WTC11 (cell line): ENCODE measurements at places on chromosomes 4 and X. TPM values are rescaled to one million over a fixed set of nuclear protein-coding genes. Genes with fewer than 3 reads are reported as not detected.

DNA sequence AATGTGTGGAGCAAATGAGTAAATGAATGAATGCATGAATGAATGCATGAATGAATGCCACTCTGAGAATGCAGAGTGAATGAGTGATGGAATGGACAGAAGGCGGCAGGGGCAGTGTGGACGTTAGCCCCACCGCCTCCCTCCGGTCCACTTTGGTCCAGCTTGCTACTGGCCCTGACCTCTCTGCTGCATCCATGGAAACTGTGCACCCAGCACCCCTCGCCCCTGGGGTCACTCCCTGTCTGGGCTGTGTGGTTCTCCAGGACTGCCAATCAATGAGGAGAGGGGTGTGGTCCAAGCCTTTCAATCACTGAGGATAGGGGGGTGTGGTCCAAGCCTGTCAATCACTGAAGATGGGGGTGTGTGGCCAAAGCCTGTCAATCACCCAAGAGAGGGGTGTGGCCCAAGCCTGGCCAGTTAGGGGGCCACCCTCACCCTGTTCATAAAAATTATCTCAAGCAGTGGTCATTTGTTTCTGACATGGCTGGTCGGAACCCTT lies 39.2 kb upstream of the ASMTL start:
- no peak overlapping the region for H3K27ac ChIP-seq
- no peak overlapping the region for H3K4me3 ChIP-seq
- H3K27me3 ChIP-seq: peaks cover 20% of the 10 kb centered on the region
- peaks cover 20% of the 10 kb centered on the region for H3K36me3 ChIP-seq

GRCh38 chr4:167218022-167218608 lies 16.2 kb downstream of the SPOCK3 start:
- no peaks in the 10 kb centered on the region for H3K27me3 ChIP-seq
- H3K27ac ChIP-seq: no peak overlapping the region
- DNase-seq: no peak
- H3K36me3 ChIP-seq: no peaks in the 10 kb centered on the region
- H3K4me1 ChIP-seq: peaks cover 13% of the 10 kb centered on the region

DNA sequence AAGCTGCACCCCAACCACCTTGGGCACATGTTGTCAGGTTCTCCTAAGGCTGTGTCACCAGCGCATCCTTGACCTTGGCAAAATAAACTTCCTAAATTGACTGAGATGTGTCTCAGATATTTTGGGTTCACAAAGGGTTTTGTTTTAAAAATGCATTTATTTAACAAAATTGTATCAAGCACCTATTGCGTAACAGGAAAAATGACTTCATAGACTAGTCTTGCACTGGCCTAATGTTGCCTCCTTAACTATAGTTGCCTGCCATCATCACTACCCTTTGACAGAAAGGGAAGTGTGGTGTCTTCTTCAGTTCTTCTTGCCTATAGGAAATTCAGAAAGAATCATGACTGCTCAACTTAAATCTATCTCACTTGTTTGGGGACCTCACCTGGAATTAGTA lies 374.2 kb downstream of the SH2D1A start:
- no peak overlapping the region for H3K27ac ChIP-seq
- no peaks in the 10 kb centered on the region for H3K4me1 ChIP-seq
- no peaks in the 10 kb centered on the region for H3K36me3 ChIP-seq
- no peak overlapping the region for H3K4me3 ChIP-seq
- no peak for DNase-seq

GRCh38 chr4:102684610-102685052 lies 76.1 kb downstream of the MANBA start:
- no peak for DNase-seq
- H3K4me1 ChIP-seq: no peaks in the 10 kb centered on the region
- H3K27me3 ChIP-seq: no peaks in the 10 kb centered on the region
- no peak overlapping the region for H3K27ac ChIP-seq
- no peak overlapping the region for H3K4me3 ChIP-seq
- peaks cover 11% of the 10 kb centered on the region; the same call in 1 of the 2 replicates for H3K36me3 ChIP-seq

Gene RS1
- 0.07 TPM in 1 of 3 replicates, not detected in the others for total RNA-seq

Gene UGT2B11
- total RNA-seq: not detected in 3 replicates

Gene CBLL2
- not detected in 3 replicates for total RNA-seq

DNA sequence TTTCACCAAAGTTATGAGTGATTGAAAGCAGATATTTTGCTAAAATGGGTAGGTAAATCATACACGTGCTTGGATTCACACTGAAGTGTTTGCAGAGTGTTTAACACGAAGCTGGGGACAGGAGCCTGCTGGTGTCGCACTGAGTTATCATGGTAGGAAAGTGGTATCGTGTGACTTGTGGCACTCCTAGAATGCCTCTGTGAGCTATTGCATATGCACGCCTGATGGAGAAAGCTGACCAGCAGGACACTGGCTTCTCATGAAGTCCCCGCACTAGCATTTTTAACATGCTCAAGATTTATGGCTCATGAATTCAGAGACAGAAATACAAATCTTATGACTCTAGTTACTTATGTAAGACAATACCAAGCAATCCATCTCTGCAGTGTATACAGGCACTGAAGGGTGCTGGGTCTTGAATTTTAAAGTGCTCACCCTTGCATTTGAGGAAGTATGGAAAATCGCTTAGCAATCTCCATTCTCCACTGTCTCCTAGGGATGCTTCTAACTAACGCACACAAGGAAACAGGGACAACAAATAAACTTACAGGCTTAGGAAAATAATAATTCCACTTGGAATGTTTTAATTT lies 19.8 kb downstream of the VCX3B start:
- H3K4me3 ChIP-seq: no peak overlapping the region
- H3K36me3 ChIP-seq: no peaks in the 10 kb centered on the region
- no peak overlapping the region for H3K27ac ChIP-seq
- no peaks in the 10 kb centered on the region for H3K27me3 ChIP-seq
- DNase-seq: no peak

GRCh38 chrX:130415201-130415600 lies 13.4 kb downstream of the RBMX2 start:
- peaks cover 18% of the 10 kb centered on the region for H3K36me3 ChIP-seq
- no peak overlapping the region for H3K4me3 ChIP-seq
- DNase-seq: no peak
- H3K27me3 ChIP-seq: no peaks in the 10 kb centered on the region

DNA sequence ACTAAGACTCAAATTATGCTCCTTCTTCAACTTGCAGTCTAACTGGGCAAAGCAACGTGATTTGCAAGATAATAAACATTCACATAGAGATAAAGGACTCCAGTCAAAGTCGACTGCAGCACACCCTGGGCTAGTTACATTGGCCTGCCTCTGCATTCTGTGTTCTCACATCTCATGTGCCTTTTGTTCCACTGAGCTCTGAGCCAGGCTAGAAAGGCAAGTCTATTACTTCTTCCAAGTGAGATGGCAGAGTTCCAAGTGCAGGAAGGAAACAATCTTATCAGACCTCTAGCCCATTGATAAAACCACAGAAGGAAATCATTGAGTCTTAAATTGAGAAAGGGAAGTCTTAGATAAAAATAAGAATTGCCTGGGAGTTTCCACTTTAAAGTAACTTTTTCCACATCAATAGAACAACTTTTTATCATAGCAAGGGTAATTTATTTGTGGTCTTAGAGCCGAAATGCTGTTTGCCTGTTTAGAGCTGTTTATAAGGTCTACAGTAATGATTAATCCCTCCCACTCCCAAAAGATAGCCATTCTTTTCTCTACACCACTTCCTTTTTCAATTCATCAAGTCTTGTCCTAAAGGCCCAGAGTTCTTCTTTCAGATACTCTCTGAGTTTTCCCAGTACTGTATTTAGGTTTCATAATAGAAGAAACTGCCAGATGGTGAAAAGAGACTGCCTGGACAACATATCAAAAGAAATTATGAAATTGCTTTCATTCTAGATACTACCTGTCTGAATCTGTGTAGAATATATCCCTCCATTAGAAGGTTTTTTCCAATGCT lies 200.2 kb downstream of the GUCY2F start:
- no peak for DNase-seq
- no peaks in the 10 kb centered on the region for H3K36me3 ChIP-seq
- H3K4me1 ChIP-seq: peaks cover 8% of the 10 kb centered on the region
- 0 out of 2 replicates have a peak, but pooled peaks cover 2% of the 10 kb centered on the region for H3K27me3 ChIP-seq
- H3K27ac ChIP-seq: no peak overlapping the region

DNA sequence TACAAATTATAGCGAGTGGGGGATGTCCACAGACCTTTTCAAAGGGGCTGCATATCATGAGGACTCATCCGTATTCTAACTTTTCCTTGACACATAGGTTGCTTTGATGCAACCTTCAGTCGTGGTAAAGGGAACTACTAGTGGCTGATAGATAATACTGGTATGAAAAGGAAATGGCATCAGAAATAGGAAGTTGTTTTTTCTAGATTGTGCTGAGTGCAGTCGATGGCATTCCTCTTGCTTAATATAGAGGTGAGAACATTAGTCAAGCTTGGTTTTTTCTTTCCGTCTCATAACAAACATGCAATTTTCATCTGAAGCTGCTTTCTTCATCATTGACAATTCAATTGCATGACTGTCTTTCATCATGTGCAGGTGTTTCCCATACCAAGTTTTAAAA lies 16.6 kb downstream of the ENPEP start:
- no peak overlapping the region for H3K4me3 ChIP-seq
- no peak overlapping the region for H3K27ac ChIP-seq
- H3K27me3 ChIP-seq: peaks cover 9% of the 10 kb centered on the region; the same call in 1 of the 2 replicates
- peaks cover 13% of the 10 kb centered on the region for H3K4me1 ChIP-seq
- DNase-seq: no peak
- H3K36me3 ChIP-seq: no peaks in the 10 kb centered on the region

Gene TRPC5OS
- not detected in 3 replicates for total RNA-seq

- DNase-seq: no peak
Measured at GRCh38 chrX:106976416-106976815, 23.6 kb downstream of the MORC4 start.

DNA sequence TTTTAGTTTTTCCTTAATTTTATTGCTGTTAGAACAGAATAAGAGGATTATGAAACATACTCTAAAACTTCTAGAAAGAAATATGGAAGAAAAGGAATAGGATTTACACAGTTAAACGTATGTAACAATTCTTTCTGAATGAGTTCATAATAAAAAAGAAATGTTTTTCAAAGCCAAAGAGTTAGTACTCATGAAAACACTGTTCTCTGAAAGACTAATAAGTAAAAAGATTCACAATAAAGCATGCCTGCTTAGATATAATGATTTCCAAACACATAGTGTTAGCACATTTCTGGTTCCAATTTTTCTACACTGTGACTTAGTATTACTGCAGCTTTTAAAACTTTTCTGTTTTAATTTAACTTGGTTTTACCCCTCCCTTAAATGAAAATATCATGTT lies 49.8 kb upstream of the PRSS48 start:
- H3K27ac ChIP-seq: 0 out of 2 replicates have a peak overlapping the region, but pooled peaks have one; percentile 46
- DNase-seq: no peak
- peaks cover 17% of the 10 kb centered on the region for H3K4me1 ChIP-seq
- H3K27me3 ChIP-seq: no peaks in the 10 kb centered on the region
- peaks cover 11% of the 10 kb centered on the region for H3K36me3 ChIP-seq

Gene KIT
- total RNA-seq: 20.3 to 23.3 TPM (median 20.3 TPM) in 3 replicates

Gene C4orf36
- total RNA-seq: 0.73 to 1.5 TPM (median 0.79 TPM) in 3 replicates

GRCh38 chrX:9368262-9368661 lies 96.6 kb upstream of the TBL1X start:
- no peak overlapping the region for H3K27ac ChIP-seq
- peaks cover 7% of the 10 kb centered on the region for H3K4me1 ChIP-seq
- no peaks in the 10 kb centered on the region for H3K36me3 ChIP-seq
- H3K27me3 ChIP-seq: no peaks in the 10 kb centered on the region
- H3K4me3 ChIP-seq: no peak overlapping the region

Gene PDE6B
- 7.1 to 13.1 TPM (median 13.0 TPM) in 3 replicates for total RNA-seq

GRCh38 chr4:70925418-70925817 lies 23.2 kb downstream of the MOB1B start:
- peaks cover 59% of the 10 kb centered on the region for H3K4me1 ChIP-seq
- DNase-seq: no peak
- no peak overlapping the region for H3K4me3 ChIP-seq
- H3K27ac ChIP-seq: no peak overlapping the region; the same call in 1 of the 2 replicates
- peaks cover 14% of the 10 kb centered on the region for H3K36me3 ChIP-seq

Gene ASB5
- total RNA-seq: 0.18 TPM in 1 of 3 replicates, not detected in the others

Gene CXCR3
- 0.11 TPM in 1 of 3 replicates, not detected in the others for total RNA-seq

DNA sequence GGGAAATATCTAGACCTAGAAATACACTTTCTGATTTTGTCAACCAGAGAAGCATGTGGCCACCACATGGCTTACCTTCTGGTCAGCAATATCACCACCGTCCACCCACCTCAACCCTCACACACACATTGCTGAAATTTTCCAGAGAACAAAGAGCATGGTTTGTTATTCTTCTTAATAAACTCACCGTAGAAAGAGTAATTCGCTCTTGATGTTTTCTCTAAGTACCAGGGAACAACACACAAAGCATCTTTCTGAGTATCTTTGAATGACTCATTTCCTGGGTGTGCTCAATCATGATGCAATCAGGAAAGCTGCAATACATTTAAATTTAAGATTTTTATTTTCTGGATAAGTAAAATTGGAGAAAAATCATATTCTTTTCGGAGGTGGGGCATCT lies 24.7 kb upstream of the LRAT start:
- no peak overlapping the region for H3K4me3 ChIP-seq
- no peaks in the 10 kb centered on the region; the same call in 1 of the 2 replicates for H3K27me3 ChIP-seq
- no peak for DNase-seq
- no peak overlapping the region for H3K27ac ChIP-seq

DNA sequence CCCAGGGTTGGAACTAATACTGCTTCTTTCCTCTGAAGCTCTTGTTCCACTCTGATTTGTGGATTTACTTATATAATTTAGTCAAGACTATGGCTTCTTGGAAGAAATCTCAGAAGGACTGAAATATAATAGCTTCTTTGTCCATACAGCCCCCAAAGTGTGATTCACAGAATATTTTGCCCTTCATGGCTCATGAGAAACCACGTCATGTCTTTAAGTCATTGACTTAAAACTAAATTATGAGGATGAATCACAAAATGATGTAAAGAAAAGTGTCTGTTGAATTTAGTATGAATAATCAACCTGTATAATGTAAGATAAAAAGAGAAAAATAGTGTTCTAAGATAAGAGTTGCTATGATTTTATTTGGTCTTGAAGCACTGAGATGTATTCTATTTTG lies 43.3 kb upstream of the AGA start:
- peaks cover 28% of the 10 kb centered on the region for H3K4me1 ChIP-seq
- no peak for DNase-seq
- peaks cover 4% of the 10 kb centered on the region for H3K36me3 ChIP-seq
- no peak overlapping the region for H3K27ac ChIP-seq
- no peaks in the 10 kb centered on the region for H3K27me3 ChIP-seq

DNA sequence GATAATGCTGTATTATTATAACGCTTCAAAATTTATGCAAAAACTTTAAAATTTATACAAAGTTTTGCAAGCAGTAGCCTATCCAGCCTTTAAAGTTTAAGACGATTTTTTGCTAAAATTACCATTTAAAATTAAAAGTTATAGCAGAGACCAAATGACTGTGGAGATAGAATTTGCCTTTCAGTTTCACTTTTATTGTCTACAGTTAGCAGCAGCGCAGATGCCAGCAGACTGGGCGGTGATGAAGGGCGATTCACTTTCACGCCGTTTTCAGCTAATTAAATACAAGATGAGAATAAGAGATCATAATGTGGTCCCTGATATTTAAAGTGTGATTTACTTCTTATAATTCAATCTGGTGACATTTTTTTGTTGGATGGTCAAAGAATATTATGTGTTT lies 1381.5 kb upstream of the ADGRL3 start:
- no peak overlapping the region for H3K27ac ChIP-seq
- H3K27me3 ChIP-seq: no peaks in the 10 kb centered on the region; the same call in 1 of the 2 replicates
- H3K36me3 ChIP-seq: no peaks in the 10 kb centered on the region
- no peaks in the 10 kb centered on the region for H3K4me1 ChIP-seq
- no peak overlapping the region for H3K4me3 ChIP-seq

GRCh38 chrX:132837967-132838366 lies 120.5 kb downstream of the HS6ST2 start:
- no peaks in the 10 kb centered on the region for H3K36me3 ChIP-seq
- no peaks in the 10 kb centered on the region for H3K27me3 ChIP-seq
- H3K4me3 ChIP-seq: no peak overlapping the region
- no peak for DNase-seq

Gene GPR119
- total RNA-seq: not detected in 3 replicates
